Midbrain (tissue), 1 donor: ENCODE measurements at places on chromosomes 3 and 15.

DNA sequence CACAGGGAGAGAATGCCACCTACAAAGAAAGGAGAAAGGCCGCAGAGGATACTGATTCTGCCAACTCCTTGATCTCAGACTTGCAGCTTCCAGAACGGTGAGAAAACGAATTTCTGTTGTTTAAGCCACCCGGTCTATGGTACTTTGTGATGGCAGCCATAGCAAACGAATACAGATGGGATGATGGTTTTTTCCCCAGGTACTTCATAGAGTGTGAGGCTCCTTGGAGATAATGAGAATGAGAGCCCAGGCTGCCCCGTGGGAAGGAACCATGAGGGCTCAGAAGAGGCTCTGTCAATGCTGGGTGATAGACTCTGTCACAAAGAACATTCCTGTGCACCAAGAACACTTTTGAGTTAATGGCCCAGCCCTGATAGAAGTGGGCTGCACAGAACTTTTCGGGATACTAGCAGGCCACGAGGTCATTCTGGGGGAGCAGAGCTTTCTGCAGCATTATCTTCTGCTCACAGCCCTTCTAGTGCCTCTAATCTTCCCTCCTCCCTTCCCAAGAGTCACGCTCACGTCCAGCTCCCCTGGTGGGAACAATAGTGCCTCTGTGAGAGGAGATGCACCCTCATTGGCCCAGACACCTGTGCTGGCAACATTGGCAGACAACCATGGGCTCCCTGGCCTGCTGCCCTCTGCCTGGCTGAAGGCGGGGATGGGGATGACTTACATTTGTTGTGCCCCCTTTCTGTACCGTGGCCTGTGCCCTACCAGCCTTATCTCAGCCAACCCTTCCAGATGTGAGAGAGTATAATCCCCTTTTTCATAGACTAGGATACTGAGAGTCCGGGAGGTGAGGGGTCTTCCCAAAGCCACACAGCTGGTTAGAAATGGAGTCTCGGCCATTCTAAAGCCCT, 5.2 kb upstream of the RLBP1 start:
- no peak for DNase-seq

GRCh38 chr15:45384700-45385099, 6.4 kb upstream of the GATM start:
- DNase-seq: no peak

GRCh38 chr3:34207002-34207401, 408.6 kb downstream of the PDCD6IP start:
- DNase-seq: no peak

GRCh38 chr15:91535856-91536500, 317.5 kb upstream of the SLCO3A1 start:
- no peak for DNase-seq

DNA sequence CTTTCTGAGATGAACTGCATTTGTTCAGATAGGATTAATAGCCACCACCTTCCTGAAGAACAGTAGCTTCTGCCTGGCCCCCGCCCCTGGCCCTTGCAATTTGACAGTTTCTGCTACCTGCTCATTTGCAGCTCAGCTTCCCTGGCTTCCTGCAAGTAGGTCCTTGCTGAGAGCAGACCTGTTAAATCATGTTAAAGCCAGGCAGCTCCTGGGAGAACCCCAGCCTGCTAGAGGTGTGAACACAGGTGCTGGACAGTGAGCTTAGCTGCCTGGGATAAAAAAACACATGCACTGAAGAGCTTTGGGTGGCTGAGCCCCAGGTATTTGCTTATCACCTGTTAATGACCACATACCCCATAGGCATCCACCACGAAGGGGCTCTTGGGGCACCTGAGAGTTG, 143.4 kb downstream of the PTPRG start:
- no peak for DNase-seq

DNA sequence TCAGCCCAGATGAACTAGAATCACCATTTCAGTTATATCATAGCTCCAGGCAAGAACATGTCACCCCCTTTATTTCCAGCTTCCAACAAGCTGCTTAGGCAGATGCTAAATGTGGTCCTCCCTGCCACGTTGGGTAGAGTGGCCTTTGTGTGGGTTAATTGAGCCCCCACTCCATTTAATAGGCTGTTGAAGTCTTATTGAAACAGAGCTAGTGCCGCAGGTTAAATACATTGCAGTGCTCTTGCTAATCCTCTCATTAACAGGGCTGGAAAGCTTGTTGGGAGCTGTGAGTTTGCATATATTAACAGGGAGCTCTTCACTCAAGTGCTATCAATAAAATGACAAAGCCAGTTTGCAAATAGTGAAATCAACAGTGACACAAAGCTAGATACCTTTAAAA, 248.4 kb upstream of the CMC1 start:
- no peak for DNase-seq

GRCh38 chr3:66144568-66145407, 76.0 kb upstream of the SLC25A26 start:
- DNase-seq: no peak
